ENCODE measurements at places on chromosomes 4 and X.

- no peak for DNase-seq
Observed at GRCh38 chr4:1863297-1864033, 7.5 kb upstream of the LETM1 start.

DNA sequence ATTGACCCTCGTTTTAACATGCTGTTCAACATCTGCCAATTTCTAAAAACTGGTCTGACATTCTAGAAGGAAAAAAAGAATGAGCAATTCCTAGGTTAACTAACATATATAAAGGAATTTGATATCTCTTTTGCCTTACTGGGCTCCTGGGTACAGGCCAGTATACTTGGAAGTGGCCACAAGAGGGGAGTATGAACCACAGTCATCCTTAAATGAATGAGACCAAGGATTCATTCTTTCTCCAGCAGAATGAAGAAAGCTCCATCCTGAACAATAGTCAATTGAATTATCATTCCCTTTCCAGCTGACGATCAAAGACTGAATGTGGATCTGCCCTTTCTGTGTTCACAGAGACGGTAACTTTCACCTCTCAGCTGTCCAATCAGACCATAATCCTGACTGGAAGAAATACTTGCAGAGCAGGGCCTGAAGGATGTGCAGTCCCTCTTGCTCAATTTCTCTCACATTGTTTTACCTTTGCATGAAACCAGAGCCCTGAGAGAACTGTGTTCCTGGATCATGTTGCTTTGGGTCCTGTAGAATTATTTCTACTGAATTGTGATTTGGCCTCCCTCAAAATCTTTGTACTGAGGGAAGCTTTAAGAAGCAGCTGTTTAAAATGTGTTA, 14.8 kb upstream of the SPARCL1 start:
- no peak for DNase-seq

DNA sequence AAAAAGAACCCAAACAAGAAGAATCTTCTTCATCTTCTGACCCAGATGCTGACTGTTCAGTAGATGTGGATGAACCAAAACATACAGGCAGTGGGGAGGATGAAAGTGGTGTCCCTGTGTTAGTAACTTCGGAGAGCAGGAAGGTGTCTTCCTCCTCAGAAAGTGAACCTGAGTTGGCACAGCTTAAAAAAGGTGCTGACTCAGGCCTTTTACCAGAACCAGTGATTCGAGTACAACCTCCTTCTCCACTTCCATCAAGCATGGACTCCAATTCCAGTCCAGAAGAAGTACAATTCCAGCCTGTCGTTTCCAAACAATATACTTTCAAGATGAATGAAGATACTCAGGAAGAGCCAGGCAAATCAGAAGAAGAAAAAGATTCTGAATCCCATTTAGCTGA, 307.0 kb downstream of the ANK2 start:
- DNase-seq = no peak

GRCh38 chr4:98385831-98386230, 124.6 kb downstream of the RAP1GDS1 start:
- DNase-seq = no peak

- no peak for DNase-seq
Observed at GRCh38 chrX:154000051-154000450, 19.7 kb downstream of the IRAK1 start.
